ENCODE measurements at places on chromosomes 3 and 15.

- no peak for DNase-seq
Observed at GRCh38 chr15:95226835-95227234, 995.5 kb downstream of the MCTP2 start.

DNA sequence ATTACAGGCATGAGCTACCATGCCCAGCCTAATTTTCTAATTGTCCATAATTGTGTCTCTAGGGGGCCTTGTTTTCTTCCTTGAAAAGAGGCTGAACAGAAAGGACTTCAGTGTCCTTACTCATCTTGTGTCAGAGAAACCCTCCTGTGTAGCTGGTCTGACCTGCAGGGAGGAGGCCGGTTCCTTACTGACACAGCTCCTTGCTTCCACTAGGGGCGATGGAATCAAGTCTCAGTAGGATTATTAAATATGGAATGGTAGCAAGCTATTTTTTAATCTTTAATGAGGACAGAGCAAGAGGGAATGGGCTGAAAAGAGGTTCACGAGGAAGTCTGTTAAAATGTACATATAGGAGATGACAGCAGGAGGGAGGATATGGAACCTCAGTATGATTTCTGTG is 8.6 kb downstream of the LPCAT4 start:
- no peak for DNase-seq

- no peak for DNase-seq
Observed at GRCh38 chr3:123375014-123375940, 73.6 kb downstream of the ADCY5 start.

- DNase-seq: no peak
Observed at GRCh38 chr15:58483376-58483775, 51.6 kb downstream of the LIPC start.

- DNase-seq: no peak
Observed at GRCh38 chr3:4703054-4703480, 209.9 kb downstream of the ITPR1 start.

GRCh38 chr3:171776839-171777583 is 33.3 kb downstream of the PLD1 start:
- DNase-seq: no peak

Measured in urinary bladder (tissue), 4 donors.